Stimulated activated CD8-positive, alpha-beta memory T cell treated with anti-CD3 and anti-CD28 coated beads, Interleukin-4, amount 100 ng/mL, for 4 hours (primary cell): ENCODE measurements at places on chromosomes 2 and 18.

DNA sequence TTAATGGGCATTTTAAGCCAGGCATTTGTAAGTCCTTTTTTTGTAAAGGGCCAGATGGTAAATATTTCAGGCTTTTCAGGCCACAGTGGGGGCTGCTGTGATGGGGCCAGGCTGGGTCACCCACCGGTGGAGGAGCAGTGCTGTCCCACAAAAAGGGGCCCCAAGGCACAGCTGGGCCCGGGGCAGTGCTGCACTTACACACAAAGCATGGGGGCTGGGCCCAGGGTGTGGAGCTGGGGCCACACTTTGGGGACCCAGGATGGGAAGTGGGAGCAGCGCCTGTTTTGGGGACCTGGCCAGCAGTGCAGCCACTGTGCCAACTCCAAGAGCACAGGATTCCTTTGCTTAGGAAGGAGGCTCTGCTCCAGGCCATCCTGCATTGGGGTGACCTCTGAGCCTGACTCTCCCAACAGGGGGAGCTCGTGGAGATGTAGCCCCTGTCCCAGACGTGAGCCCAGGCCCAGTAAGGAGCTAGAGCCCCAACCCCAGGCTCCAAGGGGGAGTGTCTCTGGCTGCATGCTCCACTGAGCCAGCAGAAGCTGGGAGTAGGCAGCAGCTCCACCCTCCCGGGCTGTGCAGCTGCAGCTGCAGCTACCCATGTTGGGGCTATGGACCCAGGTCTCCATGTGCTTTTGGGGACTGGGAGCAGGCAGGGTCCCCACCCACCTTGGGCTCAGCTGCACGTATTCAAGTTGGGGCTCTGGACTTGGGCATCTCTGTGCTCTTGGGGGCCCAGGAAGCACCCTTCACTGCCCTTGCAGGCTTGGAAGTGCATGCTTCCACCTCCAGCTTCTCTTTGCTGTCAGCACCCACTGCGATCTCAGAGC lies 1036.5 kb upstream of the CNTNAP5 start:
- no peak for DNase-seq

GRCh38 chr2:96509114-96509846 lies 4.1 kb upstream of the NEURL3 start:
- peak; percentile 22 for DNase-seq

DNA sequence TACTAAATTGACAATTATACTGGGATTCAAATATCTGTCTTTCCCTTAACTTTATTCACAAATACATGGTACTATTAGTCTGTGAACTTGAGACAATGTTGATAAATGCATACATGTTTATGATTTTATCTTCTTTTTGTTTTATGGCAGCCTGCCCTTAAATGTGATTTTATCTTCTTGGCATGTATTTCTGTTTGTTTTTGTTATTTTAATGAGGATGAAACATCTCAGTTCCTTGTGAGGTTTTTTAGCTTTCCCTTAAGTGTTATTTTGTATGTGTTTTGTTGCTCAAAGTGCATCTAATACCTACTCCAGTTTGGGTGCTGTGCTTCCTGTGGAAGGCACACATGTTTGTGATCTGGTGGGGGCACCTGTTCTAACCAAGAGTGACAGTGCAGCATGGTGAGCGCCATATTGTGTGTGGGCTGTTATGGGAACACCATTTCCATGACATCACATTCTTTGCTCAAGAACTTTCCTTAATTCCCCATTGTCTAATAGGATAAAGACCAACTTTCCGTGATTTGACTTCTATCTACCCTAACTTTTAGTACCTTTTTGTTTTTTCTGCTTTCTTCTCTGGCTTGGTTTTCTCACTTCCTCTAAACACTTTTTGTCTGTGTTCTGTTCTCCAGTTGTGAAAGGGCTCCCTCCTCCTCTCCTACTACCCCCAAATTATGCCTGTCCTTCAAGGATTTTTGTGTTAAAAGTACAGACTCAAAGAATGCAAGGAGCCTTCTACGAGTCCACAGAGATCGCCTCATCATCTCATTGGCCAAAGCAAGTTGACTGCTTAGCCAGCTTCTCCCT lies 162.1 kb upstream of the TTC39C start:
- DNase-seq = no peak

GRCh38 chr2:129812071-129812470 lies 167.4 kb upstream of the RAB6C start:
- DNase-seq = no peak

DNA sequence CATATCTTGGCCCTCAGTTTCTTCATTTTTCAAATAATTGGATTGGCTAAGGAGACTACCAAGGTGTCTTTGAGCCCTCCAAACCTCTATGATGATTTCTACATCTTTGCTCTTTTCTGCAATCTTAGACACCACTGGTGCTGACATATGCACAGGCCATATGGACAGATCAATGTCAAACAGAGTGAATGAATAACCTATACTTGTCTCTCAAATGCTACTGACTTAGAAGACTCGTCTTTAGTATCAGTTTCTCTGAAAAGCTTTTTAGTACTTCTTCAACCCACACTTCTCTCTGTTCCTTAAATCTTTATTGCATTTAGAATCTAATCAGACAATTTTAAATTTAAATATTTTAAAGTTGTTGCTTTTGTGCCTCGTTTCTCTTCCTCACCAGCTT lies 258.2 kb downstream of the LTBP1 start:
- no peak for DNase-seq

- no peak for DNase-seq
Measured at GRCh38 chr2:199910338-199911051, 598 bp upstream of the C2orf69 start.

DNA sequence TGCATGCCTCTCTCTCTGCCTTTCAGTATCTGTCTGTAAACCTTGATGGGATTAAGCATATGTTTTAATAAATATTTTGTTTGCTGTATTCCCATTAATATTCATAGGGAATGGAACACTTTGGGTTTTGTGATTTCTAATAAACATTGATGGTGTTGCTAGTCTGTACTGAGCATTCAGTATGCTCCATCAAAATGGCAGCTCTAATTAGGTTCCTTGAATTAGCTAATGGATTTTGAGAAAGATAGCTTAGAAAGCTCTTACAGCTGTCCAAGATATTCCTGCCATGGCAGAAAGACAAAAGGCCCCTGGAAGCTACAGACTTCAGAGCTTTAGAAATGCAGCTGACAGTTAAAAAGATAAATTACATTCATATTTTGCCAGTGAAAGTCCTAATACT lies 199.2 kb upstream of the NRP2 start:
- no peak for DNase-seq

- DNase-seq = no peak
Measured at GRCh38 chr2:18045230-18045629, 166.8 kb downstream of the KCNS3 start.

DNA sequence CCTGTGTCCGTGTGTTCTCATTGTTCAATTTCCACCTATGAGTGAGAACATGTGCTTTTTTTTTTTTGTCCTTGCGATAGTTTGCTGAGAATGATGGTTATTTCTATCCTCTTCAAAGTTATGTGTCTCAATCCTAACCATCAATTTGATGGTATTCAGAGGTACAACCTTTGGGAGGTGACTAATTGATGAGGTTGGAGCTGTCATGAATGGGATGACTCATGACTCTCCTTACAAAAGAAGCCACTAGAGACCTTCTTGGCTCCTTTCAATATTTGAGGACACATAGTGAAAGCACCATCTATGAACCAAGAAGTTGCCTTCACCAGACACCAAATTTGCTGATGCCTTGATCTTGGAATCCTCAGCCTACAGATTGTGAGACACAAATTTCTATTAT lies 677.1 kb upstream of the DDX18 start:
- DNase-seq = no peak

GRCh38 chr2:126704434-126705160 lies 48.6 kb downstream of the GYPC start:
- no peak for DNase-seq

DNA sequence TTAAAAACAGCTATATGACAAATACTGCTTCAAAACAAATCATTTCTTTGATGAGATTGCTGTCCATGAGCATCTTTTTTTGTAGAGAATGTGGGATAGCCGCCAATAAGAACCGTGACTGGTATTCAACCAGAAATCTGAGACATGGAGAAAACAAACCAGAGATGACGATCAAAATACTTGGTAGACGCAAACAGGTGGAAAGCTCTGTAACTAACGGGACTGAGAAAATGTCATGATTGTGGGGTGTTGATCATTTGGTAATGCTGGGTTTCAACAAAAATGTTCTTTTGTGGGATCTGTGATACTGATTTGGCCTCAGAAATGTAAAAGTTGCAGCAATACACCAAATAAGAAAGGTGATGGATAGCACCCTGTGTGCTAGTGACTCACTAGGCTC lies 364.8 kb downstream of the NYAP2 start:
- DNase-seq = no peak

DNA sequence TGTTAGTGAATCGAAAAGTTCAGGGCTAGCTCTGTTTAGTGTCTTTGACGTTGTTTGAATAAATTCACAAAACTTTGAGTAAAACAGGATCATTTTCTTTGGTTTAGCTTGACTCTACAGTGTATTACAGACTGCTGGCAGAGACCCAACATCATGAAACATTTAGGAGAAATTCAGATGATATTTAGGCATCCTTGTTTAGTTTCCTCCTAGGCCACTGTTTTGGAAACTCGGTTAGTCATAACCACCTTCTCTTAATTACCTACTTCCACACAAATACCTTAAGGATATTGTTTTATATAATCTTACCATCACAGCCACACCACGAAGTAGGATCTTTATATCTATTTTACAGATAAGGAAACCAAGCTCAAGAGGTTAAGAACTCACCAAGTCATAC lies 7.8 kb downstream of the LIMS1 start:
- DNase-seq = no peak

GRCh38 chr2:77228391-77228790 lies 293.8 kb downstream of the LRRTM4 start:
- no peak for DNase-seq

- no peak for DNase-seq
Measured at GRCh38 chr2:159939946-159940345, 122.5 kb downstream of the PLA2R1 start.
